ENCODE measurements at places on chromosomes 3 and 15.

DNA sequence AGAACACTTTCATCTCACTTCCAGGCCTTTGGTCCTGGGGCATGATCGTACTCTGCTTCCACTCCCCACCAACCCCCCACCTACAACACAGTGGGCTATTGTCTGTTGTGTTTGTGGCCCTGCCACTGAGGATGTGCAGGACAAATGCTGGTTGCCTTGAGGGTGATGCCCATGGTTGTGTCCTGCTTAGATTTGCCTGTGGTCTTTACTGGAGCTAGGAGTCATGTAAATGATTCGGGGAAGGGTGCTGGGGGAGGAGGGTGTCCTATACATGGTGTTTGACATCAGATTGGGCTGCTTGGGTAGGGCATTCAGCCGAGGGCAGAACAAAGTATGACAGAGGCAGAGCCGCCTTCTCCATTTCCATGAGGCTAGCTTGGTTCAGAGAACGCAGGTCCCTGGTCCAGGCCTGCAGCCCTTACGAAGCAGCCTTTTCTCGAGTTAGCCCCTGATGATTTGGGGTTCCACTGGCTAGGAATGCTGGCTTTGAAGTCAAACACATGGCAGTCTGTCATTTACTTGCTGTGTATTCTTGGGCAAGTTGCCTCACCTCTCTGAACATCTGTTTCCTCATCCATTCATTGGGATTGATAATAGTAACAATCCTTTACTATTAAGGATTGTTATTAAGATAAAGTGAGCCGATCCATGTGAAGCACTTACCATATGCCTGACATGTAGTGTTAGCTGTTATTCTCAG is 6.9 kb downstream of the CORO2B start:
- DNase-seq = no peak

DNA sequence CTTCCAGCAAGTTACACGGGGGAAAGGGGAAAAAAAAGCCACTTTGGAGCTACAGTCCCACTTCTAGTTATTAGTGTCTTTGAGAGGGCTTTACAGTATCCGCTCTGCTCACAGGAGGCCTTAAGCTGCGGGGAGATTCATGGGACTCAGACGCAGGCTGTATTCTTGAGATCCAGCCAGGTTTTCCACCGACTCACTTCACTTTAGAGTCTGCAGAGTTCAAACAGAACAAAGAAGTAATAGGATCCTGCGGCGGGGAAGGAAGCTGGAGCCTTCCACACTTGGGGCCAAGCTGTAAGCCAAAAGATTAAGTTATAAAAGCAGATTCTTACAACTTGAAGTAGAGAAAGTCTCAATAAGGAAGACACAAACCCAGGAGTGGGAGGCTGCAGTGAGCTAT is 60.2 kb upstream of the FAM174B start:
- no peak for DNase-seq

DNA sequence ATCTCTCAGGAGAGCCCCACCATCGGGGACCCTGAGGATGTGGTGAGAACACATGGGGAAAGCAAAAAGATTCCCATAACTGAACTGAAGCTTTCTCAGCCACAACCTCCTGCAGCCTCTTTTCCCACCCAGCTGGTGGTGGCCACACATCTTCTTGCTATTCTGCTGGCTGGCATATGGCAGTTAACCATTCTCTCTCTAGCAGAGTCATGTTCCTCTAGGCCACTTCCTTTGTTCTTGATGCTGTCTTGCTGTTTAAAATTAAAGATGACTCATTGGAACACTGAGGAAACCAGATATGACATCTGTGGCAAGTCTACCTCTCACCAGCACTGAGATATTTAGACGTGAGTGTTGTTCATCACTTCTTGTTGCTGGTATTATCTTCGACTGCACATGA is 180.3 kb upstream of the ROBO2 start:
- DNase-seq = no peak

- no peak for DNase-seq
Observed at GRCh38 chr3:66475386-66476020, 25.3 kb downstream of the LRIG1 start.

DNA sequence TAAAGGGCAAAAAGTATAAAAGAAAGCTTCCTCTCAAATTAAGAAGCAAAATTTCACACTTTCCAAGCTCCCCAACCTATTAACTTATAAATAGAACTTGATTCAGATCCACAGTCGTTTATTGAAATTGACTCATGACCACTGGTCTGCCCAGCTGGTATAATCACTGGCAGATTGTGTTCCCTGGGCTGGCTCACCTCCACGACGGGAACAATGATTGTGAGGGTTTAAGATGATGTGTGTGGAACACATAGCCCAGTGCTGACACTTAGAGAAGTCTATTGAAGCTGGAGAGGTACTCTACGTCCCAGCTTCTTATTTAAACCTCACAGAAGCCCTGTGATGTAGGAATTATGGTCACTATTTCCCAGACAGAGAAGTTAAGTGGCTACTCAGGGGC is 90.4 kb downstream of the MB21D2 start:
- no peak for DNase-seq

- DNase-seq = no peak
Observed at GRCh38 chr3:124814620-124815421, 72.3 kb downstream of the ITGB5 start.

GRCh38 chr15:35136321-35137189 is 51.5 kb upstream of the NANOGP8 start:
- DNase-seq = no peak

DNA sequence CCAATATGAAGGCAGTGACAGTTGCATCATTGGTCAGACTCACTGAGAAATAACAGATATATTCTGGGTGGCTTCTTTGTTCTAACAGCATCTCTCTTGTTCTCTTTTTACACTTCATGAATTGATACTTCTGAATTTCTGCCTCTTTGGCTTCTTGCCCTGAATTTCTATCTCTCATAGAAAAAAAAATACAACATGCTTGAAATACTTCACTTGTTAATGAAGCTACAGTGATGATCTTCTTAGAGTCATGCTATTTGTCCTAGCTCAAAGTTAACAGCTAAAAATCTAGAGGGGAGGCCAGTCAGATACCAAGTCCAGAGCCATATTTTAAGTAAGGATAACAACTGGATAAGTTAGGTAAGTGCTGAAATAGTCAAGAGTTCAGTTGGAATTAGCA is 597.2 kb upstream of the AGTR1 start:
- no peak for DNase-seq

DNA sequence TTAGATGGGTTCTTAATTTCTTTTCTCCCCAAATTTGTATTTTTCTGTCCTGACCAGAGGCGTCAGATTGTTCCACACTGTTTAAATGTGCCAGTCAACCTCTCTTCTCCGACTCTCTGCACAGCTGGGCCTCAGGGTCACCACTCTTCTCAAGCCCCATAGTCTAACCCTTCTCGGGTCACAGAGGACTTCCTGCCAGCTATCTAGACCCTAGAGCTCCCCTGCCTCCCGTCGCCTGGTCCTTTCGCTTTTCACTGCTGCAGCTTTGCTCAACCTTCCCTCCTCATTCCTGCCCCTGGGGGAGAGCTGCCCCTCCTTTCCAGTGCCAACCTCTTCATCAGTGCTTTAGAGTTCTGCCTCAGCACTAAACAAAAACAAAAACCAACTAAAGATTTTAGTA is 151.7 kb downstream of the ATG7 start:
- DNase-seq = no peak
